ENCODE measurements at places on chromosomes 7 and 10.

- DNase-seq: no peak
These were observed 143.8 kb downstream of the HGF start for GRCh38 chr7:81626008-81626407.

DNA sequence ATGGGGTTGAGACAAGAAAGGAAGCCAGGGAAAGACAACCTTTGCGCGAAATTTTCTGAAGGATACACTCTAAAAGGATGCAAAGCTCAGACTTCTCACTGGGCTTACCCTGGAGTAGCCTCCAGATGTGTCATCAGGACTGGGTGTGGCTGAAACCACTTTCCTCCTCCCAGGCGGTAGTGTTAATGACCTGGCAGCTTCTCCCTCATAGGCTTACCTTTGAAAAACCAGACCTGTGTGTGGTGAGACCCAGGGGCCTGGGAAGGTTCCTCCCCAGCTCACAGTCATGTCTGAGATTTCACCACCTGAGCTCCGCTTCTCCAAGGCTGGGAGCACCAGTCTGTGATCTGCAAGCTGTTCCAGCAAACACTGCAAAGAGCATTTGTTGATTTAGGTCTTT lies 93.7 kb downstream of the EPC1 start:
- peak; percentile 61 for DNase-seq

- no peak for DNase-seq
These were observed 6.1 kb upstream of the RBM33 start for GRCh38 chr7:155638366-155638765.

DNA sequence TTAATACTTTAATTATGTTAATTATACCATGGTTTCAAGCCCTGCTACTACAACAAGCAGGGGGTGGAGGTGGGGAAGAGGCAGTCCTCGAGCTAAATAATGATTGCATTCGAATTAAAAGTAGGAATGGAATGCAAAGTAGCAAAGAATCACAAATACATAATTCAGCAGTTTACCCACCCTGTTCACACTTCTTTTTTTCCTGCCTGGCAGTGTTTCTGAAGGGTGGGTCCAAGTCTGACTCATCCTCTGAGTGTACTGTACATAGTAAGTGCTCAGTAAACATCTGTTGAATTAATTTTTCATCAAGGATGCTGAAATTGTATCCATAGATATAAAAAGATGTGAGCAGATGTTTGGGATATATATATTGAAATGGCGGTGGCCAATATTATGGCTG lies 778.8 kb downstream of the LRMDA start:
- no peak for DNase-seq

DNA sequence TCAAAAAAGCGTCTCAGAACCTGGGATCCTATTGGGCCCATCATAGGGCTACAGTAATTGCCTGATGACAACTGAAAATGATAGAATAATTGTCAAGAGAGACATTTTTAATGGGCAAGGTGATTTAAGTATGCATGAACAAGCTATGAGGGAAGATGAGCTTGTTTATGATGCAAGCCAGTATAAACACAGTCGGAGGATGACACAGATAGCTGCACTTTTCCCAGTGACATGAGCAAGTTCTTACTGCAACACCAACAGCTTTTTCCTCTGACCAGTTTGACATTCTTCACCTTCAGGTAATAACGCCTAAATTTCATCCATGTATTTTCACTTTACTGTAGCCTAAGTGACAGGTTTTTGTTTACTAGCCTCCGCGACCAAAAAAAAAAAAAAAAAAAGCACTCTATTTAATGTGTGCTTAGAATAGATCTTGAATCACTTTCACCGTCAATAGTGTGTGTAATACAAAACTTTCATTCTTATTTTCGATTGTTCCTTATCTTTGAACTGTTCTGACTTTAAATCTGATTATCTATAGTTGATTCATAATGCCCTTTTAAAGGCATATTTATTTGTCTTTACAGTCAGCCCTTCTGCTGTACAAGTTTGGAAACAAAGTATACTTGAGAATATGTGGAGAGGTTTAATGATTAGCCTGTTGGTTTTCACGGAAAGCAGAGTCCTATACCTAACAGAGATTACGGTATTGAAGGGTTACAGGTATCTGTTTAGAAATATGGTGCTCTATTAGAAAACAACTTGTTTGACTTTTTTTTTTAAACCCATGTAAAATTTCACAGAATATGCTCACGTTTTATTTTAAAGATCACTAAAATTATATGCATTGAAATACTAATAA lies 1.7 kb downstream of the FOXP2 start:
- DNase-seq: peak; percentile 29

- DNase-seq: peak; percentile 39
These were observed 194.0 kb upstream of the AHR start for GRCh38 chr7:17104419-17104818.

DNA sequence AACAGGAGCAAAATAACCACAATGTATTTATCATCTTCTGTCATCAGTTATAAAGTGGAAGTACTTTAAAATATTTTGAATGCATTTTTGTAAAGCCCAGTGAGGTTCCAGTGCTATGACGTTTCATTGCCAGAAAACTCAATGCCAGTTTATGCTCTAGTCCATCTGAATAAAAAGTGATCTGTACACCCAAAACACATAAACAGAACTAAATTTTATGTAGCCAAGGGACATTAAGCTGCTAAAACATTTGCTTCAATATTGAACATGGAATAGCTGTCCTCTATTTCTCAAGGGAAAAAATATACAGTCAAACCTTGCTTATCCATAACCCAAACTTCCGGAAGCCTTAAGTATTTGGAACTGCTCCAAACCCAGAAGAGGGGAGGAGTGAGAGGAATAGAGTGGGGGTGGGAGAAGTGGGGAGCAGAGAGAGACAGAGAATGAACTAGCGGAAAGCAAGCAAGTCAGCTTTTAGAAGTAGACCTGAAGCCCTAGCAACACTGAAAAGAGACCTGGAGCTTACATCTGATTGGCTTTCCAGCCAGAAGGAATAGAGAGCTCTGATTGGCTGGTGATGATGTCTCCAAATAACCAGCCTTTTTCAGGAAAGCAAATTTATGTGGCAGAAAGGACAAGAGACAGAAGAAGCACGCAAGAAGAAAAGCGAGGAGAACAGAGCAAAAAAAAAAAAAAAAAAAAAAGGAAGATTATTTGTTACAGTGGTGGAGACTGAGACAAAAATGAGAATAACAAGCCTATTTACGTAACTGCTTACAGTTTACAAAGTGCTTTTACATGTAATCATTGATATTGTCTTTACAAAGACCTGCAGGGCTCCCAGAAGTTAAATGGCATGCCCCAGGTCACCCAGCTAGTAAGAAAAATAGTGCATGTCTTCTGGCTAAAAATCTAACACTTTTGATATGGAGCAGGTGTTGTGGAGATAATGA lies 196.0 kb downstream of the RNLS start:
- no peak for DNase-seq

GRCh38 chr10:95391581-95392216 lies 100.9 kb upstream of the PDLIM1 start:
- DNase-seq: no peak

- no peak for DNase-seq
These were observed 122.6 kb downstream of the SH2D4B start for GRCh38 chr10:80660266-80660665.

DNA sequence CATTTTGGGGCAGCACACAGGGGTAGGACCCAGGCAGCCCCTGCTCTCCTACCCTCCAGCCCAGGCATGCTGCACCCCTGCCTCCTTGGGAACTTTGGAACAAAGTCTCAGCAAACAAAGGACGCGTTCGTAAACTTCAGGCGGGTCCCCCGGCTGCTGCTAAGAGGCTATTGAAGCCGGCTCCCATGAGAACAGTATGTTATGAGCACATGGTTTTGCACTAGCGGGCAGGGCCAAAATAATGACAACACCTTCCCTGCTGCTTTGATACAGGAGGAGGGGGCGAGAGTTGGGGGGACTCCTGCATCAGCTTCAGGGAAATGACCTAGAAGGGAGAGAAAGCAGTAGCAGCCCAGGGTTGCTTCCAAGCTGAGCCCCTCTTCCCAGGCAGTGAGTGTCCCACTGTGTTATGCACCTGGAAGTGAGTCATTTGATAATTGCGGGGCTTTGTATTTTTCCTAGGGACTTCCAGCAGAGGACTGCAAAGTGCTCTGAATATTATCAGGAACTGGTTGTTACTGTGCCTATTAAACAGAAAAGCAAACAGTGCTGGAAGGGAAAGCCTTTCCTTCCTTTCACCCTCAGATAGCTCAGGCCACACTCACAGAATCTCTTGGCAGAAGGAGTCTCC lies 6.9 kb downstream of the ITPRIP start:
- DNase-seq: peak; percentile 94

DNA sequence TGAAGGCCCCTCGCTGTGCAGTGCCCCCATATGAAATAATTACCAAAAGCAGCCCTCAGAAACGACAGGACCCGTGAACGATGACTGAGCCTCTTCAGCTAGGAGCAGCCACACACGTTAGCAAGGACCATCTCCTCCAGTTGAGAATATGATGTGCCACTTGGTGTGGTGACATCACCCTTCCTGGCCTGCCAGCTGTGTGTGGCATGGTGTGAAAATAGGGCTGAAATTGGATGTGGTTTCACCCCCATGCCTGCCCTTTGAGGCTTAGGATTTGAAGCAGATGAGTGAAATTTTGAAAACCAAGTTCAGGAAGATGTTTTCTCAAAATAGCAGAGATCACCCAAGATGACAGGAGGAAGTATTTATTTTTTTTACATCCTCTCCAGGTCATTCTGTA lies 49.1 kb upstream of the BTBD16 start:
- DNase-seq: no peak

DNA sequence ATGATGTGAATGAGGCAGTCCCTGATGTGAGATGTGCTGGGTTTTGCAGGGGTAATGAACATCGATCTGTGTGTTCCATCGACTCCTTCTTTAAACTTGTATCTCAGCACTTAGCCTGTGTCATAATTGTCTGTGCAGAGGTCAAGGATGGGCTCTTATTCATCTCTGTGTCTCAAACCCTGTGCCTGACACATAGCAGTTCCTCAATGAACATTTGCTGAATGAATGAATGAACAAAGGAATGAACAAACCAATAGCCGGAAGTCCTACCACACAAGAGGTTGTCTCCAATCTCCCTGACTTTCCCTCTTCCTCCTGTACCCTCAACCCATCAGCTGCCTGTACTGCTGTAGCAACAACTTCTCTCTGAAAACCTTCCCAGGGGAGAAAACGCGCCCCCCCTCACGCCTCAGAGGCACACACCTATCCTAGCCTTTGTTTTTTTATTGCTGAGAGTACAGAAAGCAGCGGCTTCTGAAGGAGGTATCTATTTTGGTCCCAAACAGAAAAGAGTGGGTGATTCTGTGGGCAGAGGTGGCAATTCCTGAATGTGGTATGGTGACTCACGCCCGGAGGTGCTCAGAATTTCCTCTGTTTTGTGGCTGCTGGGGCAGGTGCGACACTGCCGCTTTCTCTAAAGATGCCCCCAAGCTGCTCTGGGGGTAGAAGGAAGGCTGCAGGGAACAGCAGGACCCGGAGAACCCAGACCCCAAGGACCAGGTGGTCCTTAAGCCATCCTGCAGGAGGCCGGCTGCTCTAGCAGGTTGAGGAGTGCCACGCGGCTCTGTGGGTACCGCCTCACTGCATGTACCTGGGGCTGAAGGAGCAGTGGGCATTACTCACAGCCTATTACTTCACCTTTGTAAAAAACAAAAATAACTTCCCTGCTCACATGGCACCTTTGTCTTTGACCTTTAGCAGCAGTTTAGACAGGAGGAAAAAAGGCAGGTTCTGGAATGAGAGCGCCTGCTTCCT lies 9.6 kb downstream of the IL2RA start:
- DNase-seq: no peak

DNA sequence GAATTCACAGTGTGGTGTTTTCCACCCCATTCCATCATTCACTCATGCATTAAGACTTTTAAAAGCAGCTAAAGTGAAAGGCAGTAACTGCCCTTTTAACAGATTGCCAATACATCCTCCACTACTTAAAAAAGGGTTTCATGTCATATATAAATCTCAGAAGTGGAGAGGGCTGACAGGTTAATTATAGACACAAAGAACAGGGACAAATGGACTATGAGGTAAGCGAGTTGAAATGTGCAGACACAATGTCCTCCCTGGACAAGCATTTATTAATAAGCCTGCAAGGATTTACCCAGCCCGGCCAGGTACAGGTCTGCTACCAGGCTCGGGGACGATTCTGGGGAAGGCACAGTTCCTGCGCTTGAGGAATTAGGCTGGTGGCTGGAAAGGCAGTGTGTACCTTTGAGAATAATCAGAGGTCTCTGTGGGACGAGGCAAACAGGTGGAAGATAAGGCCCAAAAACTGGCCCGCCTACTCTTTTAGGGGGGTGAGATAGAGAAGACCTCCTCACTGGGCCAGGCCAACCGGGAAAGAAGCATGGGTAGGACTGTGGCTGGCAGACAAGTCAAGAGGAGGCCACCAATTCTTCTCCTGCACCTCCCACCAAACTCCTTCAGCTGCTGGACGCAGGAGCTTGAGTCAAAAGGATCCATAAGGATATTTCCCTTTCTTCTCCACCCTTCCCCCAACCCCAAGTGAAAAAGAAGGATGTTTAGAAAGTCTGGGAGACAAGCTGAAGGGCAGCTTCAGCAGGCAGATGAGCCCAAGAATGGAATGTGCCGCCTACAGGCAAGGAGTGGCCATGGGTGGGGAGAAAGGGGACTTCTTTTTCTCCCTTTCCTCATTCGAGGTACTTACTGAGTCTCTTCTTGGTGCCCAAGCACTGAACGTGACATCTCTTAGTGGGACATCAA lies 1.5 kb downstream of the PDLIM1 start:
- DNase-seq: peak; percentile 38

Data from NCI-H146 (cell line).